Activated naive CD4-positive, alpha-beta T cell treated with anti-CD3 and anti-CD28 coated beads, Interleukin-2, amount 50 U/mL, for 72 hours (primary cell): ENCODE measurements at places on chromosomes 4 and X. TPM values are rescaled to one million over a fixed set of nuclear protein-coding genes. Genes with fewer than 3 reads are reported as not detected.

MAML3 gene
- 1.0 TPM for total RNA-seq

CYP2U1 gene
- 2.1 TPM for total RNA-seq

NHS gene
- total RNA-seq = 2.7 TPM

ANKRD50 gene
- 0.51 TPM for total RNA-seq

MAGEC2 gene
- not detected for total RNA-seq

GLOD5 gene
- not detected for total RNA-seq
